ENCODE measurements at places on chromosomes 7 and 10. TPM values are rescaled to one million over a fixed set of nuclear protein-coding genes. Genes with fewer than 3 reads are reported as not detected.

DNA sequence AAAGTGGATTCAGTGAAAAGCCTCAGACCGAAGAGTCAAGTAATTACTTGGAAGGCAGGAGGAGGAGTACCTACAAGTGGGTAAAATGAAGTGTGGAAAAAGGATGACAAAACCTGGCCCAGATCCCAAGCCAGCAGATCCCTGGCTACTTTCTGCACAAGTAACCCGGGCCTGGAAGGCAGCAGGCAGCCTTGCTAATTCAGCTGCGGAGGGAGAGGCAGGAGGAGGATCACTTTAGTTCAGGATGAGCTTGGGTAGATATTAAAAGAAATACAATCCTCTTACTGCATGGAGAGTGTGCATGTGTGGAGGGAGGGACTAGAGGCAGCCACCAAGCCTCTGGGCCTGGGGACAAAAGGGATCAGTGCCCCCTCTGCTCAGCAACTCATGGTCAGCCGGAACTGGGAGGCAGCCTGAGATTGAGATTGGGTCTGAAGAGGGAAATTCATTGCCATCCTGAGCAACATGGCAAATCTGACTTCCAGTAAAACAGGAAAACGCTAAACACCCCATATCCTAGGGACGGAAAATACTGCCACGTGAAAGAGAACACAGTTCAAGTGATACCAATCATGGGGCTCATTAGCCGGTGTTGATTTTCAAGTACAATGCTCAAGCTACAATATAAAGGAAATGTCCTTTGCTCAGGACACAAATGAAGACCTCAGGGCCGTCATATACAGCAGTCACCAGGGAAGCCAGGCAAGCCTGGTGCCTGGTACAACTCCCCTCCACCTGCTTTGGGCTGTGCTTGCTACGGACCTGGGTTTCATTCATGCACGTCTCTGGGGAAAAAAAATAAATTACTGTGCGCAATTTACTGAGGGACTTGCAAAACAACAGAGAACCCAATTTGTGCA, 1.3 kb downstream of the AMPH start:
- DNase-seq = peak; percentile 19

- no peak for DNase-seq
These were observed 258.8 kb downstream of the RPS24 start for GRCh38 chr10:78292250-78292981.

DNA sequence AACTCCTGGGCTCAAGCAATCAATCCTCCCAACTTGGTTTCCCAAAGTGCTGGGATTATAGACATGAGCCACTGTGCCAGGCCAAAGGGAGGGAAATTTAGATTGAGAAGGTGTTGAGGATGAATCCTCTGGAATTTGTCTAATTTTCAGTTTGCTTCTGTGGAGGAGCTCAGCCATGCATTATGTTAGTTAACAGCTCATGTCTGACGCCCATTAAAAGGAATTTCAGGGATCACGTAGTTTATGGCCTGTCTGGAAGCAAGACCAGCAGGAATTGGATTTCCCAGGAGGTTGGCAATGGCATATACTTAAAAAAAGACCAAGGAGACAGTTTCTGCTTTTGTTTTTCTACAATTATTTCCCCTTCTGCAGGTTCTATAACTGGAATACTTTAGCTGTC, 165.7 kb downstream of the OTUD1 start:
- DNase-seq = no peak

- DNase-seq = no peak
These were observed 190.9 kb downstream of the RPS24 start for GRCh38 chr10:78224602-78225001.

GRCh38 chr10:44033008-44033407, 351.9 kb downstream of the CXCL12 start:
- no peak for DNase-seq

DNA sequence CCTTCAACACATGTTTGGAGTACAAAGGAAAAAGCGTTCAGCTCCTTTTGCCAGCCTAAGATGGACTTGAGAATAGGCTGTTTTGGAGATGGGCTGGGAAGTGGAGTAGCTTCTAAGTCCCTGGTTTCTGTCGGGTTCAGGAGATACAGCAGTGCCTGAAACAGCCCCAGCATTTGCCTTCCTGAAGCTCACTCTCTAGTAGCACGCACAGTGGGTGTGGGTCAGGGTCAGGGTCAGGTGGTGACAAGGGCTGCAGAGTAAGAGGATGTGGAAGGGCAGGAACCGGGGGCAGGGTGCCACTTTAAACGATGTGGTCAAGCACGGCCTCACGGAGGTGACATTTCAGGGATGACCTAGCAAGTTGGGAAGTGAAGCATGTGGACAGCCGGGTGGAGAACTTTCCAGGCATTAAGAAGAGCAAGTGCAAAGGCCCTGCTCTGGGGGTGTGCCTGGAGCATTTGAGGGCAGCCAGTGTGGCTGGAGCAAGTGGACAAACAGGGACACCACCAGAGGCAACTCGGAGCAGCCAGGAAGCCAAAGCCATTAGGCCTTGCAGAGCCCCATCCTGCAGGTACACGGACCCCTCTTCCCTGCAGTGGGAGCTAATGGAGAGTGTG, 382.2 kb upstream of the ZMIZ1 start:
- no peak for DNase-seq

- no peak for DNase-seq
These were observed 500.0 kb downstream of the TYW1 start for GRCh38 chr7:67496589-67496988.

- DNase-seq = no peak
These were observed 92.8 kb downstream of the ALOX5 start for GRCh38 chr10:45466784-45467183.

DNA sequence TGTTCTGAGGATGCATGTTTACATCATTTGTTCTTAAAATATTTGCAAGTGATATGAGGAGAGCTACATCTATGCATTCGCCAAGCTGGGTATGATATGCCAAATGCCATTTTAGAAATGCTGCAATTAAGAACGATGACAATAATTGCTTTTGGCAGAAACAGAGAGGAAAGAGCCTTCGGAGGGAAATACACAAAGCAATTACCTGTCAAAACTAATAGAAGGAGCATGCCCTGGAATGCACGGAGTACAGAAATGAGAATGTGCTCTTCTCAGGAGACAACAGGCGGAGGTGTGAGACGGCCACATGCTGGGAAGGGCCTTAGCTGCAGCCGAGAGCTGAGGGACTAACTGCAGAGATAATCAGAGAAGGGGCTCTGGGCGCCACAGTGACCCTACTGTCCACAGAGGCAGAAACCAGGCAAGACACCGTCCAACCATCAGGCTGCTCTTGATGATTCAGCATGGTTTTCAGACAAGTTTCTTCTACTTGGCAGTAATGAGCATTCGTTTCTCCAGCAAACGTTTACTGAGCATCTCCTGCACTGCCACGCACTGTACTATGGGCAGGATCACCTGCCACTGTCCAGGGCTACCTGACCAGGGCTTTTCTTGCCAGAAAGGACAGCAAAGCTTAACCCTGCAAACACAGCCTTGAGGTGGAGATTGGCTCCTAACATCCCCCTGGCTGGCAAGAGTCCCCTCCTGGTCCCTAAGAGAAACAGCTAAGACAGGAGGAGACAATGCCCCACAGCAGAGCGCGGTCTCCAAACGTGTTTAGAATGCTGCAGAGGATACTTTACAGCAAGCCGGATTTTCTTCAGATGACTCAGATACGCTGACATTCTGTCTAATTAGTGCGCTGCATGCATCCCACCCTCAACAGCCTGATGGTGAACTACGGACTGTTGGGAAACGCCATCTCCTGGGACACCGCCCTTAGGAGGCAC, 18.1 kb downstream of the VIPR2 start:
- no peak for DNase-seq

GRCh38 chr7:106966121-106966520, 78.4 kb upstream of the PRKAR2B start:
- no peak for DNase-seq

GRCh38 chr10:22427890-22428571, 82.7 kb downstream of the SPAG6 start:
- DNase-seq = no peak

GRCh38 chr10:110827875-110828274, 43.9 kb upstream of the PDCD4 start:
- no peak for DNase-seq

GRCh38 chr10:22850541-22850940, 77.3 kb upstream of the ARMC3 start:
- DNase-seq = no peak

DNA sequence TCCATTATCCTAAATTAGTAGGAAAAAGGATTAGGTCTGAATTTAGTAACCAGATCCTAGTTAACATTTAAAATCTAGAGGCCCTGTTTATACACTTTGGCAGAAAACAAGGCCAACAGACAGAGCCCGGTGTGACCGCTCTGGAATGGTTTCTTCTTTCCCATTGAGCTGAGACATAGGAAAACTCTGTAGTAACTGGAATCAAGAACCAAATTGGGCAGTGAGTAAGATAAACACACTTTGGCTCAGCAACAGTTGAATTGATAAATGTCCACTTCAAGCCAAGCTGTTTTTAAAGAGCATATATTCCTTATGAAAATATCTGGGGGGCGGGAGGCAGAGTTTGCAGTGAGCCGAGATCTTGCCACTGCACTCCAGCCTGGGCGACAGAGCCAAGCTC, 343.7 kb upstream of the SEMA3A start:
- DNase-seq = no peak

GRCh38 chr7:142945001-142945400, 5.7 kb downstream of the LLCFC1 start:
- DNase-seq = no peak

GRCh38 chr10:112658900-112659638, 212.1 kb downstream of the VTI1A start:
- peak; percentile 74 for DNase-seq

DNA sequence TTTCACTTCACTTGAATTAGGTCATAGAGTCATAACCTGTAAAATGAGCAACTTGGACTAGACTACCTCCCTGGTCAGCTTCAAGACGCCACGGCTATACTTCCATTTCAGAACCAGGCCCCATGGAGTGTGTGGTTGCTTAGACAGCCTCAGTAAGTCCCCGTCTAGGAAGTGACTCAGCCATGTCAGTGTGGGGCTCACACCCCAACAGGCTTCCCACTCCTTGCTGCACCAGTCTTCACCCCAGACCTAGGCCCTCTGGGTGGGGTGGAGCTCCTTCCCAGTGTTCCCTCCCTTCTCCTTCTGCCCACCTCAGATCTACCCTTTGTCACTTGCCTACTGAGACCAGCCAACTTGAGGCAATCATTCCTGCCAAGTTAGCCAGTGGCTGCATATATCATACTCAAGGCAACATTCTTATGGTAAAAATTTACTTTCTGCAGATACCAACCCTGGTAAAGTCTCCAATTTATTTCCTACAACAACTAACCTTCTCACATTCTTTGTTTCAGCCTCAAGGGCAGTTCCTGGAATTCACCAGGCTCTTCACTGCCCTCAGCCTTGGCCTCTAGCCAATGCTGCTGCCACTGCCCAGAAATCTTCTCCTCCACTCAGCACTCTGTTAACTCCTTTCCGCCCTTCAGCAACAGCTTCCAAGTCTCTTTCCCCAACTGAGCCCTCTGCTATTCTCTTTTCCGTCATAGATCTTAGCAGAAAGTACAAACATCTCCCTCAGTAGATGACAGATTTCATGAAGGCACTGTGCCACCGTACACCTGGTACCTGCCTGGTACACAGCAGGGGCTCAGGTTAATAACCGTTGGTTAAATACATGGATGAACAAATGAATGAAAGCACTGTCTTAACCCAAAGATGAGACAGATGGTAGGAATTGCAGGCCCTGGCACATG, 31.3 kb upstream of the ZNRF2 start:
- no peak for DNase-seq

DNA sequence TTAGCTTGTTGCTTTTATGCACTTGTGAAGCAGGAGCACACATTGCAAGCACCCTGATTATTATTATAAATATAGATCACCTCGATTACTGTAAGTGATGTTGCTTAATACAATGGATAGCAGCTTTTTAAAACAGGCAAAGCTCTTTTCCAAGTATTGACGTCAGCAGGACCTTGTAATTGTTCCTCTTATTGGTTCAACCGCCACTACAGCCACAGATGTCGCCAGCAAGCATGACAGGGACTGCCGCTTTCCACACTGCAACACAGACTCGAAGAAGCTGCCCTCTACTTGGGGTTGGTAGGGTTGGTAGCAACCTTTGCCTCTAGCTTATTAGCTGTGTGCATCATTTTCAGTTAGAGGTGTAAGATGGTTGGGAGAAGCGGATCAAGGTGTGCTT, 167.6 kb downstream of the ZNF365 start:
- DNase-seq = no peak

DNA sequence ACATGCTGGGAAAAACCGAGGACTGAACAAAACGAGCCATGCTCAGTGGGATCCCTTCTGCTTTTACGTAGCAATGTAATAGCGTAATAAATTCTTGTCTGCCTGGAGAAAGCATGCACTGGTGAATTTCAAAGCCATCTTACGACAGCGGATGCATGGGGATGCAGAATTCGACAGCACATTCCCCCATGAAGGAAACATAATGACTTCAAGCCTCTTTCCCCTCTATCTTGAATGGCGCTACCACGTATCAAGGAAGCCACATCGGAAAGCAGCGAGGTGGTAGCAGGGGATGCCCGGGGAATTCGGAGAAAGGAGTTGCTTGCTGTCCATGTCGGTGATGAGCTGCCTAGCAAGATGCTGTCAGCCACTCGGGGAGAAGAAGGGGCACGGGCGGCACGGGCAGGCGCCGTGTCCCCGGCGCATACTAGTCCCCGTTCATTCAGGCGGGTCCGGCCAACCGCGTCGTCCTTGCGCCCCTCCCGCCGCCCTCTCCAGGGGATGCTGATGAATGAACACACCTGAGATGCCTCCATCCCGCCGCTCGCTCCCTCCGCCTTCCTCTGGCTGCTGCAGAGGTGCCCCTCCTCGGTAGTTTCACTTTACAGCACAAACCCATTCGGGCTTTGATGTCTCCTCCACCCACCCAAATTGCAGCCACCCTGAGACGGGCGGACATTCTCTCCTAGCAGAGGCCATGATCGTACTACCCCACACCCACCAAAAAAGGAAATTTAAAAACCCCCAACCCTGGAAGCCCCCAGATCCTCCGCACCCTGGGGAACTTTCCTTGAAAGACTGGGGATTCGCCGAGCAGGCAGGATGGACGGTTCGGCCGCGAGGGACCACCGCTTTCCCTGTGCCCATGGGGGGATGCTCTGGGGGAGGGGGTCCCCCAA, 644 bp downstream of the SORBS1 start:
- peak; percentile 50 for DNase-seq

GRCh38 chr7:101594790-101595189, 34.3 kb downstream of the MYL10 start:
- no peak for DNase-seq

HABP2 gene
- total RNA-seq = not detected

MALRD1 gene
- total RNA-seq = 0.11 TPM

TDRD1 gene
- total RNA-seq = not detected

GOLGA7B gene
- 0.09 TPM for total RNA-seq

SLC26A3 gene
- not detected for total RNA-seq

SLC26A4 gene
- not detected for total RNA-seq

SLC29A4 gene
- total RNA-seq = 7.3 TPM

PILRA gene
- 0.68 TPM for total RNA-seq

TACC2 gene
- total RNA-seq = 10.7 TPM

OR9A4 gene
- total RNA-seq = 0.07 TPM

PNLIP gene
- total RNA-seq = not detected

Data from neural progenitor cell (in vitro differentiated cells).